ENCODE measurements at places on chromosomes 7 and 10.

GRCh38 chr10:103067484-103067883, 125.6 kb downstream of the NT5C2 start:
- DNase-seq: no peak

DNA sequence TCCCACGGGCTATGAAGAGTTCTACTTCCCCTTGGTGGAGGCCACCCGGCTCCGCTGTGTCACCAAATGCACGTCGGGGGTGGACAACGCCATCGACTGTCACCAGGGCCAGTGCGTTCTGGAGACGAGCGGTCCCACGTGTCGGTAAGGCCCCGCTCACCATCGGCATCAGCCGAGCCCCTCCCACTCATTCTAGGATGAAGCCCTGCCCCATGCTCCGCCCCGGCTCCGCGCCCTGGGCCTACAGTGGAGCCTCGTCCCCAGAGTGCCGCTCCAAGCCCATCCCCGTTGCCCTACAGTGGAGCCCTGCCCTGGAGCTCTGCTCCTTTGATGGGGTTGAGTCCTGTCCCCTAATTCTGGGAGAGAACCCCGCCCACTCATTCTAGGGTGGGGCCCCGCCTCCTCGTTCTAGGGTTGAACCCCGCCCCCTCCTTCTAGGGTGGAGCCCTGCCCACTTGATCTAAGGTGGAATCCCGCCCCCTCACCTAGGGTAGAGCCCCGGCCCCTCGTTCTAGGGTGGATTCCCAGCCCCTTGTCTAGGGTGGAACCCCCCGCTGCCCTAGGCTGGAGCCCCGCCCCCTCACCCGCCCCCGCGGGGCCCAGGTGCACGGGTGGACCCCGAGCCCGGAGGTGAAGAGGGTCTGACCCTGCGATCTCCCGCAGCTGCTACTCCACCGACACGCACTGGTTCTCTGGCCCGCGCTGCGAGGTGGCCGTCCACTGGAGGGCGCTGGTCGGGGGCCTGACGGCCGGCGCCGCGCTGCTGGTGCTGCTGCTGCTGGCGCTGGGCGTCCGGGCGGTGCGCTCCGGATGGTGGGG, 3.4 kb upstream of the MUC12 start:
- DNase-seq: peak; percentile 79

DNA sequence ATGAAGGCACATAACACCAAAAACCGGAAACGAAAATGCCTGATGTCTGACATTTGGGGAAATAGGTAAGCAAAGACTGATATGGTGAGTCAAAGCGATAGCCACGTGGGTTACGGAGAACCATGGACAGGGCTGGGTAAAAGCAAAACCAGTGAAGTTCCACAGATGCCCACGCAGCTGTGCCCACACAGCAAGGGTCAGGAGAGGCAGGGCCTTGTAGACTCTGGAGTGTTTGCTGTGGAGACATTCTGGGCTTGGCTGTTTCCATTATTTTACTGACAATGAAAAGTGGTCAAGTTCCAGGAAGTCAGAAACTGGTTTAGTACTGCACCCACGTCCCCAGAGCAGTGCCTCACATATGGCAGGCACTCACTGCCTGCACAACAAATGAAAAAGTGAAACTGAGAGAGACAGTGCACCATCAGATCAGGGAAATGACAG, 148.7 kb downstream of the ZMYND11 start:
- peak; percentile 79 for DNase-seq

DNA sequence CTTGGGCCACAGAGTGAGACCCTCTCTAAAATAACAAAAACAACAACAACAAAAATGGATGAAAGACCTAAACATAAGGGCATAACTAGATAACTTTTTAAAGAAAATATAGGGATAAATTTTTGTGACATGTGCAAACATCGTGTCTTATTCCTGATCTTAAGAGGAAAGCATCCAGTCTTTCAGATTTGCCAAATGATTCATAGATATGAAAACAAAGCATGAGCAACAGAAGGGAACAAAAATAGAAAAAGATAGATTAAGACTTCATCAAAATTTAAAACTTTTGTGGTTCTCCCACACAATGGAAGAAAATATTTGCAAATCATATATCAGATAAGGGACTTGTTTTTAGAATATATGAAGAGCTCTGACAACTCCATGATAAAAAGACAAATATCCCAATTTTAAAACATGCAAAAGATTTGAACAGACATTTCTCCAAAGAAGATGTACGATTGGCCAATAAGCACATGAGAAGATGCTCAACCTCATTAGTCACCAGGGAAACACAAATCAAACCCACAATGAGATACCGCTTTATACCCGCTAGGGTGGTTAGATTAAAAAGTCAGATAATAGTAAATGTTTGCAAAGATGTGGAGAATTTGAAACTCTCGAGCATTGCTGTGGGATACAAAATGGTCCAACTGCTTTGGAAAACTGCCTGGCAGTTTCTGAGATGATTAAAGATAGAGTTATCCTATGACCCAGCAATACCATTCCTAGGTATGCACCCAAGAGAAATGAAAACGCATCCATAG, 20.3 kb downstream of the PPIF start:
- no peak for DNase-seq

GRCh38 chr7:51020944-51021343, 238.2 kb upstream of the GRB10 start:
- DNase-seq: no peak

DNA sequence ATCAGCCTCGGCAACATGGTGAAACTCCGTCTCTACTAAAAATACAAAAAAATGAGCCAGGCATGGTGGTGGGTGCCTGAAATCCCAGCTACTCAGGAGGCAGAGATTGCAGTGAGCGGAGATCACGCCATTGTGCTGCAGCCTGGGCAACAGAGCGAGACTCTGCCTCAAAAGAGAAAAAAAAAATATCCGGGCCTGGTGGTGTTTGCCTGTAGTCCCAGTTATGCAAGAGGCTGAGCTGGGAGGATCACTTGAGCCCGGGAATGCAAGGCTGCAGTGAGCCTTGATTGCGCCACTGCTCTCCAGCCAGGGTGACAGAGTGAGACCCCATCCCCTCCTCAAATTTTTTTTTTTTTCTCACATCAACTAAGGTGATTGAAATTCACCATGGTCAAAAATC, 42.8 kb downstream of the CDC123 start:
- no peak for DNase-seq
